GM23338 (cell line): ENCODE measurements at places on chromosomes 1 and 21. TPM values are rescaled to one million over a fixed set of nuclear protein-coding genes. Genes with fewer than 3 reads are reported as not detected.

- no peak for DNase-seq
These were observed 158.9 kb downstream of the PCBP3 start for GRCh38 chr21:45802425-45802824.

DNA sequence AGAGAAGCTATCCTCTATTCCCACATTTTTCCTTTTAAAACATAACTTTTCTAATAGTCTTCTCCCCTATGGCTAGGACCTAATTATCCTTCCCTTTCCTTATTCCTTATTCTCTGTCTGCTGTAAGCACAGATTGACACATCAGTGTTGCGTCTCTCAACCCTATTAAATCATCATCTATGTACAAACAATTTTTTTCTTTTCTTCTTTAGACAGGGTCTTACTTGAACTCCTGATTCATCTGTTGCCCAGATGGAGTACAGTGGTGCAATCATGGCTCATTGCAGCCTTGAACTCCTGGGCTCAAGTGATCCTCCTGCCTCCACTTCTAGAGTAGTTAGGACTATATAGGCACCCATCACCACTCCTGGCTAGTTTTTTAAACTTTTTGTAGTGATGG lies 8.3 kb downstream of the KLHDC9 start:
- DNase-seq: no peak

- no peak for DNase-seq
These were observed 12.5 kb downstream of the MECR start for GRCh38 chr1:29218223-29218622.

GRCh38 chr1:240122639-240123613 lies 31.2 kb downstream of the FMN2 start:
- peak; percentile 35 for DNase-seq

- DNase-seq: no peak
These were observed 89.2 kb upstream of the DSCAM start for GRCh38 chr21:40936178-40936577.

- DNase-seq: no peak
These were observed 7.2 kb upstream of the SLX9 start for GRCh38 chr21:44932408-44933181.

- DNase-seq: no peak
These were observed 361.8 kb upstream of the VAMP3 start for GRCh38 chr1:7409278-7409677.

DNA sequence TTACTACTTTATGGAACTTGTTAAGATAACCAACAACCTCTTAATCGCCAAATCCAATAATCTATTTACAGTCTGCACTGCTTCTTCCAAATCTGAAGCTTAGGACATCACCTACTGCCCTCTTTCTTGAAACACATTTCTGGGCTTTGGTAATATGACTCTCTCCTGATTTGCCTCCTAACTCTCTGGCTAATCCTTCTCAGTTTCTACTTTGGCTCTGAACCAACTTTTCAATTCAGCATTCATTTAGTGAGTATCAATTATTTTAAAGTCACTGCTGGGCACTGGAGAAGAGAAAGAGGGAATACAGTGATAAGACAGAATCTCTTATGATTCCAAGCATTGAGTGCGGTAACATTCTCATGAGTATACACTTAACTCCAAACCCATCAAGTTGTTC lies 275.0 kb downstream of the AKT3 start:
- no peak for DNase-seq

GRCh38 chr1:82455342-82455741 lies 654.6 kb downstream of the ADGRL2 start:
- DNase-seq: no peak

- DNase-seq: no peak
These were observed 167.2 kb upstream of the PTBP2 start for GRCh38 chr1:96554364-96554763.

- peak; percentile 65 for DNase-seq
These were observed 829 bp downstream of the SPEN start for GRCh38 chr1:15848143-15848928.

DNA sequence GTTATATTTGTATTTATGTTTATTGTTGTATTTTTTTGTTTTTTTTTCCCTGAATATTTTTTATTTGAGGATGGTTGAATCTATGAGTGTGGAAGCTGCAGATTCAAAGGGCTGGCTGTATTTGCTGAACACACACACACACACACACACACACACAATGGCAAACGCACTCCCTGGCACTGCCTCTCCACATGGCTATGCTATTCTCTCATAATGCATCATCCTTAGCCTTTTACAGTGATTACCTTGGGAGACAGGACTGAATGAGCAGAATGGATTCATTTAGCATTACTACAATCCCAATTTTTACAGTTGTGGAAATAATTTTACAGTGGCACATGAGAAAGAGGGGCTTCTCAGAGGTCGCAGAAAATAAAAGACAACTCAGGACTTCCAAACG lies 390.1 kb downstream of the PCP4 start:
- DNase-seq: no peak

- DNase-seq: no peak
These were observed 63.4 kb upstream of the TARBP1 start for GRCh38 chr1:234542211-234542850.

- DNase-seq: peak; percentile 89
These were observed 51.8 kb downstream of the EDN2 start for GRCh38 chr1:41432481-41433280.

GRCh38 chr1:54355931-54356679 lies 50.1 kb downstream of the SSBP3 start:
- DNase-seq: no peak

DNA sequence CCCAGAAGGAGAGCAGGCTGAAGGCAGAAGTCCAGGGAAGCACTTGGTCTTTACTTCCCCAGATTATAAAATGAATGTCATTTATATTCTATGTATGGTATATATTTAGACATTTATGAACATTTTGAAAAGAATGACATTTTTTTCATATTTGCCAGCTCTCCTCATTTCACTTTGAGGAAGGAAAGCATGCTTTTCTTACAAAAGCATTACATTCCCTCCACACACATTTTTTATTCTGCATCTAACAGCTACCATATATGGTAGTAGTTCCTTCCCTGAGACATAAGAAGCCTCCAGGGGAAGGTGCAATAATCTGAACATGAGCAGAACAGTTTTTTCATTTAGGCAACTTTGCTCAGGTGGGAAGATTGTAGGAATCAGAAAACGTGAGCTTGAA lies 94.0 kb downstream of the LRRC7 start:
- no peak for DNase-seq

GRCh38 chr1:172135978-172136610 lies 284.4 kb upstream of the C1orf105 start:
- DNase-seq: no peak

DNA sequence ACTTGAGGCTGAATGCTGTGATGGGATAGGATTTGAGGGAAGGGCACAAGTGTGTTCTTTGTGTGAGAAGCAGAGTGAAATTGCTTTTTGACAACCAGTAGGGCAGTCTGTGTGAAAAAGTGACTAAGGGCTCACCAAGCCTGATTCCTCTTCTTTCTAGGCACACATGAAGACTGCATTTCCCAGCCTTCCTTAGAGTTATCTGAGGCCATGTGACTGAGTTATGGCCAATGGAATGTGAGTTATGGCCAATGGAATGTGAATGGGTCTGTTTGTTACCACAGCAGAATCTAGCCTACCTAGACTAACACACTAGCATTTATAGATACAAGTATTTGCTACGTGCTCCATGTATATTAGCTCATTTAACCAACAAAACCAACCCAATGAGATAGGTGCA lies 35.3 kb upstream of the DIRAS3 start:
- DNase-seq: no peak

DNA sequence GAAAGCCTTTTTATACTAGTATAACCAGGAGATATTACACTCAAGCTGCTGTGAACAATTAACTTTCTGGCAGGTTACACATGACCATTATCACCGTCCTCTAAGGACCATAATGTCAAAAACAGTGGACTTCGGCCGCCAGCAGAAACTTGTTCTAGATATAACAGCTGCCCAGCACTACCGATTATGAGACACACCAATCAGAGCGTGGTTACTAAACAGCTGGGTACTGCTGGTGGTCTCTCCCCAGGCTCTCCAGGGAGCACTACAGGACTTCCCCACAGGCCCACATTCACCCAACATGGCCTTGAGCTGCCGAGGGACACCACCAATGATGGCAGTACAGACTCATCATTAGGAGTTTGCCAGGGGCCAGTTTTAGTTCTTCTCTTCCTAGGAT lies 57.9 kb upstream of the CTBS start:
- no peak for DNase-seq

DNA sequence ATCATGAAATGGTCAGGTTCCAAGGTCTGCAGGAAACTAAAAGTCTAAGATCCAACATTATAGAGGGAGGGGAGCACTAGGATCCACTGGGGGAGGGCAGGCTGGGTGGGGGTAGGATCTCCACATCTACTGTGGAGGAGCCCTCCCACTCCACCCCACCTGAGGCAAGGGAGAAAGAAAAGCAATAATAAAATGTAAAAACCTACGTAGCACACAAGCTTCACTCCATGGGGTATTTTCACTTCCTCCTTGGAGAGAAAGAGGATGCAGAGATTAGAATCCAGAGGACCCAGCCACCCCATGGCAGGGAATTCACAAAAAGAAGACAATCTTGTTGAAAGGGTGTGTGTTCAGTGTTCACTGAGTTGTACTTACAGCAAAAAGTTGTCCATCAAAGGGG lies 14.4 kb downstream of the SPOCD1 start:
- DNase-seq: no peak

GRCh38 chr1:179337288-179337687 lies 28.5 kb upstream of the AXDND1 start:
- no peak for DNase-seq

DNA sequence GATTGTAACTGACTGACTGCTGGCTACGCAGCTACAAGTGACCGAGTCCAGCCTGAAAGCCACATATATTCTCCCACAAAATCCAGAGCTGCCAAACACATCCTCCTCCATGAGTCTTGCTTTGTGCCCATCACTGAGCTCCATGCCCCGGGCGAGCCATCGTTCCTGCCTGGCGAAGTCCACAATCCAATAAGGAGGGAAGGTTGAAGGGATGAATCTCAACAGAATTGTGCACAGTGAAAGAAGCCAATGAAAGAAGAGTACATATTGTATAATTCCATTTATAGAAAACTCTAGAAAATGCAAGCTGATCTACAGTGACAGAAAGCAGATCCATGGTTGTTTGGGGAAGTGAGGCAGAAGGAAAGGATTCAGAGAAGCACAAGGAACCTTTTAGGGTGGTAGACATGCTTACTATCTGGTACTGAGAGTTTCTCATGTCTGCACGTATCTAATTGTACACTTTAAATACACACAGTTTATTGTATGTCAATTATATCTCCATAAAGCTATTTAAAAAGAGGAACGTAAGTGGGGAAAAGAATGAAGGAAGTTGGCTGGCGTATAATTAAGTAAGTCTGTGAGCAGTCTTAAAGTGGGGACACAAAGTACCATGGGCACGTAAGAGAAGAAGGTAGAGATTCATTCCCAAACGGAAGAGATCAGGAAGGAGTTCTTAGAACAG lies 115.9 kb upstream of the JUN start:
- DNase-seq: no peak

DNA sequence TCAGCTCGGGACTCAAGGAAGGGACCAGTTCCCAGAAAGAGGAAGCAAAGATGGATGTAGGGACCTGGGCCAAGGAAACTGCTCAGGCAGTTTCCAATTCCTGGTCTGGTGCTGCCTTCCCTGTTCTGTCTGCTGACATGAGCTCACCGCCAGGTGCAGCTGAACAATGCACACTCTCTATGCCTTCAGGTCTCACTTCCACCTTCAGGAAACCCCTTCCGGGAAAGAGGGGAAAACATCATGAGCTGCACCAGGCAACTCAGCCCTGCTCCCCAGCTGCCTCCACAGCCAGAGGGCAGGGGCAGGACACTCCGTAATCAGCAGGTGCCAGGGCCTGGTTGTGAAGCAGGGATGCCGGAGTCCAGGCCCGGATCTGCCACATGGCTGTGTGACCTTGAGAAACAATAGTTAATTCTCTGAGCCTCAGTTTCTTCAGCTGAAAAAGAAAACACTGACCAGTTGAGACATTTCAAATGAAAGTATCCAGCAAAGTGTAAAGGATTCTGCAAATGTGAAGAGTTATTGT lies 27.8 kb downstream of the SMIM12 start:
- no peak for DNase-seq

GRCh38 chr1:31981456-31981839 lies 32.2 kb upstream of the KHDRBS1 start:
- DNase-seq: no peak

GRCh38 chr1:40050863-40051262 lies 10.3 kb downstream of the CAP1 start:
- no peak for DNase-seq

DNA sequence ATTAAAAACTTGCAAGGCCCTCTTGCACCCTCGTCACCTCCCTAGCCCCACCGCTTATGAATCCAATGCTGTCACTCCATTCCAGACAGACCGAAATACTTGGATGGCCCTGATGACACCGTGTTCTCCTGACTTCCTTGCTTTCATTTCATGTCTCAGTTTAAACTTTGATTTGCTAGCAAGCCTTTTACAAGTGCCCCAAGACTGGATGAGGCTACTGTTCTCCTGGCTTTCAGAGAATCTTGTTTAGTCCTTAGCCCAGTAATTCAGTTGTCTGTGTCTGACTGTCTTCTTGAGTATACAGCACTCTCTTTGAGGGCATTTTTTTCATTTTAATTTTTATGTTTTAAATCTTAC lies 824 bp upstream of the IFI44L start:
- DNase-seq: no peak

DNA sequence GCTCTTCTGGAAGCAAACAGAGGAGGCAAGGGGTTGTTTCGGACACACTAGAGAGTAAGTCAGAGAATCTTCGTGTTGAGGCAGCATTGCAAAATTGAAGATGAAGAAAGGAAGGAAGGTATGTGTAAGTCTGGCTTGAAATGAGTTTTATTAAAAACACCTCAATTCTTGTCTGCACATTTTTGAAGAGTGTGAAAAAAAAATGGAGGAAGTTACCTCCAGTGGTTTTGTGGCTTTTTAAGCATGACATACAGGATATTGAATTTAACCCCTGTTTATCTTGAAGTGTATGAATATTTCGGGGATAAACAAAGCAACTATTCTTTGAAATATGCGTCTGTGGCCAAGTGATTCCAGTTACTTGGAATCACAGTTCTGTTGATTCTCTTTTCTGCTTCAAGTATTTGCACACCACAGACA lies 203.2 kb upstream of the SGIP1 start:
- DNase-seq: no peak

DNA sequence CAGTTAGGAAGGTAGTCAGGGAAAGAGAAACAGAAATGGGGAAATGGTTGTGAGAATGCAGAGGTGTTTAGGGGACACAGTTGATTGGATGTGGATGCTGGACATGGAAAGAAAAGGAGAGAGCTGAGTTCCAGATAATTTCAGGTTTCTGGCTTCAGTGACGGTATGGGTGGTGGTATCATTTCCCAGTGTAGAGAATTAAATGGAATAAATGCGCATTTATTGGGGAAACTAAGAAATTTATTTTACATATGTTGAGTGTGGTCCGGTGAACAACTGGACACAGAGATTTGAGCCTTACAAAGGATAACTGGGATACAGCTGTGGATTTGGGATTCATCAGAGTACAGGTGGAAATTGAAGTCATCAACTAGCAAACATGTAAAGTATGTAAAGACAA lies 12.4 kb upstream of the ZNF281 start:
- DNase-seq: no peak

The AK4 gene
- 123 and 137 TPM in 2 replicates for total RNA-seq

The PTCH2 gene
- total RNA-seq: 0.63 and 0.74 TPM in 2 replicates

The COL9A2 gene
- 2.8 and 9.1 TPM in 2 replicates for total RNA-seq

The OR2T11 gene
- not detected in 2 replicates for total RNA-seq

The SELP gene
- total RNA-seq: not detected in 2 replicates
